ENCODE measurements at places on chromosomes 3 and 15.

GRCh38 chr15:89186803-89187202 is 34.6 kb downstream of the RLBP1 start:
- DNase-seq = no peak

- no peak for DNase-seq
Observed at GRCh38 chr3:126912027-126912422, 70.9 kb upstream of the PLXNA1 start.

- no peak for DNase-seq
Observed at GRCh38 chr15:78716651-78717050, 75.6 kb upstream of the CHRNB4 start.

DNA sequence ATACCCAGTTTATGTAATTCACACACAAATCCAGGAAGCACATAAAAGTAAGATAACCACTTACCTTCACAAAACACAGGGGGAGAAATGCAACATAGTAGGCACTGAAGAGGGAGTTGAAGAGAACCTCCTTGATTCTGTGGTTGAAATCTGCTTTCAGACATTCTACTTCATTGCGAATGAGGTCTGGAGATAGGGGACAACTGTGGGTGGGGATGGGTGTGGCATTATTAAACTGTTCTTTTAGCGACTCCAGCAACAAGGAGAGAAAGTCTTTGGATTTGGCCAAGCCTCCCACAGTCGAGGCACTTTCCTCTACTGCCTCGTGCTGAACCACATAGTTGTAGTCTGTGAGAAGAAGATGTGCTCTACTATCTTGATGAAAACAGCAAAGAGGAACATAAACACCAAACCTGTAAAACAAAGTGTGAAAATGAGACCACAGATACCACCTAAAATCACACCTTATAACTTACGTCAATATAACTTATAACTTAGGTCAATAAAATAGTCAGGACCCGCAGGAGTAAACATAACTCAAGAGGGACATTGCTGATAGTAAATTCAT is 25.6 kb downstream of the TMEM39A start:
- no peak for DNase-seq

DNA sequence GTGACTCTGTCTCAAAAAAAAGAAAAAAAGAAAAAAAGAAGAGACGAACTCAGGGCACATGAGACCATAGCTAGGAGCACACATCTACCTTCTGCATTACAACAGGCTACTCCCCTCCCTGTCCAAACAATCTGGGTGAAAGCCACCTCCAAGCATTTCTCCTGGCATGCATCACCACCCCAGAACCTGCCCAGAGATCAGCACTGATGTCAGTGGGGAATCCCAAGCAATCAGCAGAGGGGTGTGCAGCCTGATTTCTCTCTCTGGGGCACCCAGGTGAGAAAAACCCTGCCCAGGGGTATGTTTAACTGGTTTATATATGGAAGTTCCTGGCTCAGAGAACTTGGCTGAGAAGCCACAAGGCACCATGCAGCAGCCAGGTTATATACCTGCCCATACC is 59.4 kb downstream of the CDC25A start:
- no peak for DNase-seq

- DNase-seq = no peak
Observed at GRCh38 chr3:28682121-28682520, 333.5 kb upstream of the AZI2 start.

DNA sequence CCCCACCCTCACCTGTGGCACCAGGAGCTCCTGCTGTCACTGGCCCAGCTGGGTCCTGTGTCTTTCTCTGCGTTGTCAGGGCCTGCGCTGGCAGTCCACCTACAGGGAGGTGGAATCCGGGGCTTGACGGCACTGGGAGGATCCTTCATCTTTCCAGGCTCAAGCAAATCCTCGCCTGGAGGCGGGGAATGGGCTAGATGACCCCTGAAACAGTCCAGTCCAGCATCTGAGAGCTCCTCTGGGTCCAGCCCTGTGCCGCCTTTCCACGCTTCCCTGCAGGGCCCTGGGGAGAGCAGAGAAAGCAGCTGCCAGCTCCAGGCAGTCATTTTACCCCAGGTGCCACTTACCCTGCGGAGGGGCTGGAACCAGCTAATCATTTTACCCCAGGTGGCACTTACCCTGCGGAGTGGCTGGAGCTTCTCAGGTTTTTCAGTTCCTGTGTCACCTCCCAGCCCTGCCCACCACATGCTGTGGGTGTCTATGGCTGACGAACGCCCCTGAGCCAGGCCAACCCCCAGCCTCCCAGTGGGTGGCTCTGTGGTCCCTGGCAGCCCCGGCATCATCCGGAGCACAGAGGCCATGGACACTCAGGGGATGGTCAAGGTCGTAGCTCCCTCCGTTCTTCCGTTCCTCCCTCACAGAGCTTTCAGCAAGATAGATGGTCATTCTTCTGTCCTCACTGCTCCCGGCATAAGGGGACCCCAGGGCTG is 17.9 kb upstream of the ADIPOQ start:
- DNase-seq = no peak

DNA sequence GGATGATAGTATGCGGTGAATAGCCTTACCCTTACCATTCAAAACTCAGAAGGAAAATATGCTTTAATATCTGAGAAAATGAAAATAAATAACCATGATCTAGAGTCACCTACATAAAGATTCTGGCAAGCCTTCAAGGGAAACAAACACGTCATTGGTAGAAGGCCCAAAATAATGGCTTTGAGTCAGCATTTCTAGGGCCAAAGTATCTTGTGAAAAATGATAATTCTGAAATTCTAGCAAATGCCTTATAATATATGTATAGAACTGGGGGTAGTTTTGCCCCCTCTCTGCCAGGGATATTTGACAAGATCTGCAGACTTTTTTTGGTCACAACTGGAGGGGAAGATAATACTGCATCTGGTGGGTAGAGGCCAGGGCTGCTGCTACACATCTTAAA is 15.4 kb downstream of the PLSCR1 start:
- no peak for DNase-seq

GRCh38 chr15:72786676-72787345 is 3.3 kb upstream of the ADPGK start:
- no peak for DNase-seq

GRCh38 chr3:171511450-171511849 is 51.2 kb upstream of the TNIK start:
- DNase-seq = no peak

GRCh38 chr3:185176750-185177359 is 24.0 kb upstream of the C3orf70 start:
- DNase-seq = no peak

- DNase-seq = no peak
Observed at GRCh38 chr3:115284980-115285379, 137.9 kb upstream of the ZBTB20 start.

- no peak for DNase-seq
Observed at GRCh38 chr3:21169948-21170347, 581.1 kb downstream of the ZNF385D start.

DNA sequence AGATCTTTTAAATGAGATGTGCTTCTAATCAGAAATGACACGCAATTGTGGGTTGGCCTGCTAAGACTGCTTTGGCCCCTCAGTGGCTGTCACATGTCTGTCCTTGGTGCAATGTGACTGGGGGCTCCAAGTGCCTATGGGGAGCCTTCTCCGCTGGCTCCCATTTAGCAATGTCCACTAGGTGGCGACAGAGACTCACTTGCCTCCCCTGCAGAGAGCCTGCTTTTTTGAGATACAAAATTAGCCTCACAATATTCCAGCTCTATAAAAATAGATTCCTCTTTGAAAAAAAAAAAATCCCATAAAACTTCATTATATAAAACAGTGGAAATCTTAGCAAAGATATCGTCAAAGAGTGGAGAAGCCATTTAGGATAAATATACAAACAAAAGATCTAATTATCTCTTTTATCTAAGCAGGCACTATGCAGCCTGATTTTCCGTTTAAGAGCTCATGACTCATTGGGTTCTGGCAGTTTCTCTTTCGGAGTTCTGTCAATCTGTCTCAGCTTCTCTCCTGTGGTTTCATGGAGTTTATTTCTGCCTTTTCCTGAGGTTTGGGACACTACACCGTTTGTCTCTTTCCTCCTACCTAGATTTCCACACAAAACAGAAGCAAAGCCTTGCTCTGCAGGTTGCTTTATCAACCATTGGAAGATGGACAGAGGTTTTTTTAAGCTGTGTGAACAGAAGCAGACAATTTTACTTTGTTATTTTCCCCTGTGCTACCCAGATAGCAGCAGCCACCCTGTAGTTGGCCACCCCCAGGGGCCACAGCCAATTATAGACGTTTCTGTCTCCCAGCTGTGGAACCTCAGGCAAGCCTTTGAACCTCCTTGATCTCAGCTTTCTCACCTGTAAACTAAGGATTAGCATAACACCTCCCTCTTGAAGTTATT is 68.4 kb upstream of the TNFAIP8L3 start:
- DNase-seq = peak; percentile 35

- DNase-seq = no peak
Observed at GRCh38 chr3:128077665-128078064, 25.4 kb downstream of the SEC61A1 start.

- DNase-seq = no peak
Observed at GRCh38 chr15:73320619-73321180, 48.1 kb downstream of the HCN4 start.

DNA sequence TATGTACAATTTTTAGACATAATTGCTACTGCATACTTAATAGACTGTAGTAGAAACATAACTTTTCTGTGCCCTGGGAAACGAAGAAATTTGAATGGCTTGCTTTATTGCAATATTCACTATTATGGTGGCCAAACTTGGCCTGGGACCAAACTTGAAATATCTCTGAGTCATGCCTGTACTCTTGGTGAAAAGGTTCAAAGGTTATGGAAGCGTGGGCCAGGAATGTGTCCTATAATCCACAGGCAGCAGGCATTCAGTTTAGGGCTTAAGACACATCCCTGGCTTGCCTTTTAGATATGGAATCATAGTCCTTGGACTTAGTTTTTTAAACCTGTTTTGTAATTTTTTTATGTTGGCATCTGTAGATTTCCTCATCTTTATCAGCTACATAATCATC is 124.3 kb downstream of the LRIG1 start:
- no peak for DNase-seq

GRCh38 chr3:176789281-176789705 is 408.0 kb downstream of the TBL1XR1 start:
- no peak for DNase-seq

DNA sequence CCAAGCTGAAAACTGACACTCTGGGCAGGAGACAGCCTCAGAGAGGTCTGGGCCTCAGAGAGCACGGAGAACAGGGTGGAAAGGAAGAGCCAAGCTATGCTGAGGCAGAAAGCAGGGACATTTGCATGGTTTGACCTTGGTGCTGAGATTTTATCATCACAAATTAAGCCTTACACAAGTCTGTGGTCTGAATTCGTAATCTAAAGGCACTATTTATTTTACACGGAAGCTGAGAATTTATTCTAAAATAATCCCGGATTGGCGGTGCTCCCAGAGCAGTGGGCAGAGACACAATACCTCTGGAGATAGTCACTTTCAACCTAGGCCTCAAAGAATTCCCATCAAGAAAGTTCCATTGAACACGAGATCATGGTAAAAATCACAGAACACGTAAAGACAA is 47.5 kb downstream of the CFAP92 start:
- no peak for DNase-seq

- no peak for DNase-seq
Observed at GRCh38 chr15:93644595-93644994, 555.6 kb upstream of the RGMA start.

GRCh38 chr3:120769436-120769835 is 26.9 kb downstream of the GTF2E1 start:
- no peak for DNase-seq

DNA sequence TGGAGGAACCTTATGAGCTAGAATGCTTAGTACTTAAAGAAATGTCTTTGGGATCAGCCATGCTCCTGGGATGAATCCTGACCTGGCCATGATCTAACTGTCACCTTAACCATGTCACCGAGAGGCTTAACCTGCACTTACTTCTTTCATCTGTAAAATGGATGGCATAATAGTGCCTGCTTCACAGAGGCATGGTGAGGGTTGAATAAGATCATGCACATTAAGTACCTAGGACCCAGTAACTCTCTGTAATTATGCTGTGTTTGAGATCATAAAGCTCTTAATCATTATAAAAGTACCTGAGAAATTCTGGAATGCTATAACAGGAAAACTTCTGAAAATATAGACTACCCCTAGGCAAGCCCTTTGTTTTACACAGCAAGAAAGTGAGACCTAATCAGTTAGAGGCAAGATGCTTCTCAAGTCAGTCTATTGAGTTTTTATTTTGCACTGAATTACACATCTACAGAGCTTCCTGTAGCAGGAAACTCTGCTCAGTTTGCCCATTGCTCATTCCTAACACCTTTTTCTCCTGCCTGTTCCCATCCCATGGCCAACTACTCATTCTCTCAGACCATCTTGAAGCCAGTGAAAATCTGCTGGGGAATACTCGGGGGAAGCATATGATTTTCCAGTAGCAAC is 1015.5 kb upstream of the CFAP20DC start:
- no peak for DNase-seq

Data from stimulated activated CD4-positive, alpha-beta T cell treated with anti-CD3 and anti-CD28 coated beads, TNF-alpha, amount 100 ng/mL, for 48 hours (primary cell).